HL-60 (cell line): ENCODE measurements at places on chromosomes 7 and 10.

DNA sequence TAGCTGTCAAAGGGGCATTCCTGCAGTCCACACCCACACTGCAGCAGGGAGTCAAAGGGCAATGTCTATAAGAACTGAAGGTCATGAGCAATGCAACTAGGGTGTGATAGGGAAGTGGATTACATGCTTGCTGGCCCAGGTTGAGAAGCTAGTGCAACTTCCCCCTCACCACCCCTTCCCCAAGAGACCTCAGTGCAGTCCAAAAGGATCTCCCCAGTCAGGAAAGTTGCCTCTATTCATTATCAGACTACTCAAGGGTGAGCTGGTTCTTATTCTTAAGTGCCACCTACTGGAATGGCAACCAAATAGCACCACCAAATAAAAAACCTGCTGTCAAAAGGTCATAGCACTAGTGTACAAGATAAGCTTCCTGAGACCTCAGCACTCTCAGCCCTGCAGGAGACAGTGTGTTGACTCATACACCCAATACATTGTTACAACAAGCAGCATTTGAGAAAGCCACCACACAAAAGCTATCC, 28.2 kb downstream of the MTERF1 start:
- peak; percentile 29 for DNase-seq

DNA sequence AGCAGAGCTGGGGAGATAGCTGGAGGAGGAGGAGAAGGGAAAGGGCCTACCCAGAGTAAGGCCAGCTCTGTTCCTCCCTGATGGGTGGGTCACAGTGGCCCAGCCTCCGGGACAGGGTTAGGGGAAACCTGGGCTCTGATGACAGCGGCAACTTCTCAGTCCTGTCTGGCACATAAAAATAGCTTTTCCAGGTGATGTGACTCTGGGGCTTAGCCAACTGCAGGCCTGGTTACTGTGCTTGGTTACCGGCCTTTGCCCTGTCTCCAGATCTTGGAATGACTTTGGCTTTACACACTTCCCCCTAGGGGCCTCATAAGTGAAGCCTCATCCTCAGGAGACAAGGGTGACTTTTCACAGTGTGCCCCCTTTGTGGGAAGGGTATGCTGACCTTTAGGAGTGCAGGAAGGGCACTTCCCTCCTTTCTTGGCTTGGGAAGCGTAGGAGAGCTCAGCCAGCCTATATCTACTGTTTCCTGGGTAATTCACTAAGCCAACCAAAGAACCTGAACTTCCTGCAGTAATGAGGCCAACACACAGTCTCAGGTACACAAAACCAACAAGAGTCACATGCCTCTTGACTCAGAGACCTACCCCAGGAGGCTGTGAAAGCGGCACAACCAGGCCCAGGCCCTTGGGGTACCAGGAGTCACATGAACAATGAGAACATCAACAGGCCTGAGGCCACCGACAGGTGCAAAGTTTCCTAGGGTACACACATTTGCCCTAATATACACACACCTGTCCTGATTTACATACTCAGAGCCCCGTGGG, 11.7 kb upstream of the HILPDA start:
- DNase-seq, result no peak

GRCh38 chr7:17060051-17060450, 178.3 kb upstream of the AGR3 start:
- no peak for DNase-seq

DNA sequence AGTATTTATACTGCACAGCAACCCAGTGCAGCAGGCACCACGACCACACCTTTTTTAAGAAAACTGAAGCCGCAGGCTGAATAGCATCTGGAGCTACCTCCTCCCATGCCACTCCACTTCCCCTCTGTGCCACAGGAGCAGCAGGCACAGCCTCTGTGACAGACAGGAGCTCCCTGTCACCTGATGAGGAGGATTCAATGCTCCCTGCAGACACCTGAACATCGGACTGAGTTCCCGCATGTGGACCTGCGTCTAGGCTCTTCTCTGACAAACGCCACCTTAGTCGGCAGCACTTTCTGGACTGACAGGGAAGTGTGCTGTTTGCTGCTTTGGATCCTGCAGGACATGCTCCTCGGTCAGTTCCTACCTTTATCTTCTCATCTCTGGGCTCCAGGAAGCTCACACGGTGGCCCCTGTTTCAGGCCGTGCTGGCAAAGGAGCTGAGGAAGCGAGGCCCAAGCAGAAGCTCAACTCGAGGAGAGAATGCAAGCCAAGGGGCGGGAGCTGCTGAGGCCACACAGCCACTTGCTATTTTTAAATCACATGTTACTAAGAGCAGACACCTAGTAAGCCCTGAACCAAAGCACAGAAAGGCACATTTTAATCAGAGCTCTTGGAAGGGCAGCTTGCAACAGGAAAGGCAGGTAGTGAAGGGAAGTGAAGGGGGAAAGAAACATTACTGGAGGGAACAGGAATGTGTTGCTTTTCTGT, 56.6 kb downstream of the VOPP1 start:
- no peak for DNase-seq

DNA sequence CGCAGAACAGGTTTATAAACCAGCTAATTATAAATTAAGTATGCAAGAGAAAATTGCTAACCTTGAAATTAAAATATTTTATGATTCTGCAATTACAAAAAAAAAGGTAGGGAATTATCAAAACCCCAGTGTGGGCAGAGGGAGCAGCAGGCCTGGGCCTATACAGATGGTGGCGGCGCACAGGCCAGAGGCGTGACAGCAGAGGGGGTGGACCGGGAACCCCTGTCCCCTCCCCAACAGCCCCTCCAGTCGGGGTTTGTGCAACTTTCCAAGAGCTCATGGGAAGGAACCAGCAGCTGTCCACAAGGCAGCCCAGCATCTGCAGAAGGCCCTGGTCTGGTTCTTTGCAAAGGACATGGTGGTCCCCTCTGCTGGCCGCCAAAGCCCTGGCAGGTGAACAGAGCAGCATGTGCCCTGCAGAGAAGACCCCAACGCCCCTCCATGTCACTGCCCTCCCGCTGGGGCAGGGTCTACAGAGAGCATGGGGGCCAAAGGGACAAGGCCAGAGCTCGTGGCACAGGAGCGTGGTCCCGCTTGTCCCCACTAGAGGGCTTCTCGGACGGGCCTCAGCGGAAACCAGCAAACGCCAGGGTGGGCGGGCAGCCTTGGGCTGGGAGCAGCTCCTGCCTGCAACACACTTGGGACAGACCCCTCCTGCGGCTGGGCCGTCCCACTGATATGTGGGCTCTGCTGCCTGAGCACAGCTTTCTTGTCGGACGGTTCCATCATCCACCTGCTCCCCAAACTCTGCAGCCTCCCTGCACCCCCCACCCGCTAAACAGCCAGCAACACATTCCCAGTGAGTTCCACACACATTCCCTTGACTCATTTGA, 75.1 kb downstream of the EBF3 start:
- DNase-seq, result no peak

DNA sequence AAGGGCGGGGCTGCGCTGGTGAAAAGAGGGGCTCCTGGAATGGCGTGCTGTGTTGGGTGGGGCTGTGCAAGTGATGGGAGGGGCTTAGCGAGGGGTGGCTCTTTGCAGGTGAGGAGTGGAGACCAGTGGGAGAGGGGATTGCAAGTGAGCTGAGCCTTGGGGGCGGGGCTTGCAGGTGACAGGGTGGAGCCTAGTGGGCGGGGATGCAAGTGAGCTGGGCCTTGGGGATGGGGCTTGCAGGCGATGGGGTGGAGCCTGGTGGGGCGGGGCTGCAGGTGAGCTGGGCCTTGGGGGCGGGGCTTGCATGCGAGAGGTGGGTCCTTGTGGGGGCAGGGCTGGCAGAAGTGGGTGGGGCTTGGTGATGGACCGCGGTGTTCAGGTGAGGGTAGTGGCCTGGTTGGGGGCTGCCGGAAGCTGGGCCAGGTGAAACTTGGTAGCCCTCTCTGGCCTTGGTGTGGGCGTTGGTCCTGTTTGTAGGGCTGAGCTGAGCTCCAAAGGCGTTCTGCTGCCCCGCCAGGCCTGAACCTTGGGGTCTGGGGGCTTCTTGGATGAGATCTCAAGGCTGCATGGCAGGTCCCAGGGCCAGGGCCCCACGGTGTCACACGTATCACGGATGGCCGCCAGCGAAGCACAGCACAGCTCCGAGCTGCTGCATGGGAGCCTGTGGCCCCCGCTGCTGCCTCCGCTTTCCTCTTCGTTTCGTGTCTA, 743 bp upstream of the PITRM1 start:
- no peak for DNase-seq

- DNase-seq, result no peak
These were observed 428.3 kb downstream of the TNS3 start for GRCh38 chr7:47153576-47153975.

DNA sequence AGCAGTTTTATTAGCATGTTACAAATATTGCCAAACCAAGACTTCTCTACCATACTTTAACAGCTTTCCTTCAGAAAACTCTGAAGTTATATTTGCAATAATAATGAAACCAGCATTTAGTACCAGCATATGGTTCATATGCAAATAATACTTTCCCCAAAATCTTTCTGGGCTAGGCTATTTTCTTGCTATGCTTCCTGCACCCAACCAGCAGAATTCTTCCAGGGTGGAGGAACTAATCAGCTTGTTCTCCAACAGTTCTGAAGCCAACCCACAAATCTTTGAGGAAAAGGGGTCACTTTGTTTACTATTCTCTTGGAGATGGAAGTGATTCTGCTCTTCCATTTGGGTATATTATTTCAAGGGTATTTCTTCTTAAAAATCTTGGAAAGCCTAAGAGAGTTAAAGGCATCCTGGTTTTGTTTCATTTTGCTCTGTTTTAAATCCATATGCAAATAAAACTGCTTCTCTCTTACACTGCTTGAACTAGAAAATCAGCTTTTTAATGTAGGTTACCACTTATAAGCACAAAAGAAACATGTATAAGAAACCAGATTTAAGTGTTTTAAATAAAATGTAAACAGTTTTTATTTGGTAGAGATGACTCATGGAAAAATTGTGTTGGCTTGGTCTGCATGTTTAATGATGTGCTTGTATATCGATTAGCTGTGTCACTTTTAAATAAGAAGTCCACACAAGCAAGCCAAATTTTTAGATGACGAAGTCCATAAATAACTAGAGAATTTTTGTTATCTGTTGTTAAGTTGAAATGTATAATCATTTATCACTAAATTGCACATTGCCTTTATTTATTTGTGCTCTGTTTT, 103.7 kb downstream of the HECTD2 start:
- no peak for DNase-seq

- no peak for DNase-seq
These were observed 15.9 kb upstream of the TMEM72 start for GRCh38 chr10:44895280-44895679.

DNA sequence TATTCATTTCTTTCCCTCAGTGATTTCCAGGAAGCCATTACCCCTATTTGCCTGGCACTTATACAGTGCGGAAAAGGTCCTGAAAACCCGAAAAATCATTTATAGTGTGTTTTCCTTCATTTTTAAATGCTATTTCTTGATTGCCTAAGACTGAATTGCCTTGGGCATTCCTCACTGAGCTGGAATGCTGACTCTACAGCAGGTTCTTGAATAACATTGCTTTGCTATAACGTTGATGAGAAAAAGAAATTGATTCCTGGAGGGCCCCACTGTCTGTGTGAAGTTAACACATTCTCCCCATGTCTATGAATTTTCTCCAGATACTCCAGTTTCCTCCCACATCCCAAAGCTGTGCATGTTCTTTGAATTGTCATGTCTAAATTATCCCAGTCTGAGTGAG, 308.5 kb downstream of the EXOC4 start:
- no peak for DNase-seq

DNA sequence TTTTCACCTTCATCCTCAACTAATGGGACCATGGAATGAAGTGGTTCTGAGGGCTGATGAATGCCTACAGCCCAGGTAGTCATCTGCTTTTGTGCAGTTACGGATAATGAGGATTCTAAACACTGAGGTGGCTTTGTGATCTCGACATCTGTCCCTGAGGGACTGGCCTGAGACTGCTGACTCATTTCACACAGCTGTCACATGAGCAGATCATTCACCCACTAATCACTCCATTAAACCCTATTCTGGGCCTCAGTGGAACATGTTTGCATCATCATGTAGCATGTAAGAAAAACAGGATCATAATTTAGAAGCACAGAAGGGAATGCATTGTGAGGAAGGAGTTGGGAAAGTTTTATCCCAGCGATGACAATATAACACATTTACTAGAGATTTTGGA, 79.4 kb upstream of the FEZF1 start:
- DNase-seq, result no peak

GRCh38 chr10:5498791-5499492, 428 bp downstream of the CALML5 start:
- DNase-seq, result no peak

DNA sequence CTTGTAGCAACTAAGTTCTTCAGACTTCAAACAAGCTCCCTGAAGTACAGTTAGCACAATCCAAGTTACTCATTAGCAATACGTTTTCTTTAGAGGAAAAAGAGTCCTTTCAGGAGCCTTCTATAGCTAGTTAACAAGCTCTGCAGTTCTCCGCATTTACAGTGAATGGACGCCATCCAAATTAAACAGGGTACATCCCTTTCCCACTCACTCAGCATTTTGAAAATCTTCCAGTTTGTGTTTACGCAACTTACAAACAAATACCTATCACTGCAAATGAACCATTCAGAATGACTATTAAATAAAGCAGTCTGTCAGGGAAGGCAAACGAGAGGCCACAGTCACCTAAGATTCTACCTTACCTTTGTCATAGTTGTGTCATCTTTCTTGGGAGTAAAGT, 84.5 kb downstream of the RNF32 start:
- DNase-seq, result no peak

- DNase-seq, result no peak
These were observed 79.5 kb upstream of the FAM133B start for GRCh38 chr7:92669616-92670165.

DNA sequence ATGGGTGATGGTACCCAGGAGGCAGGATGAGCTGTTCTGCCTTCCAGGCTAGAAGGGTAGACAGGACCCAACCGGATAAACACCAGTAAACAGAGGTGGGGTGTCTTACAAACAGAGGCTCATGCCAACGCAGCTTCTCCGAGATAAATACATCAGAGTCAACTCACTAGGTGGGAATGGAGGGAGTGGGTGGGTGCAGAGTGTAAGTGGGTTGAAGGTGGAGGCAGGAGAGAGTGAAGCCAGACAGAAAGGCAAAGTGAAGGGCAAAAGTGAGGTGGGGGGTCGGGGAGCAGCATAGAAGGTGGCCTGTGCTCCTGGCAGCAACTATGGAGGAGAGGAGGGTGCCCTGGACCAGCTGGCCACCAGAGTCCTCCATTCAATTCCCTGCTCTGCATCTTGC, 40.4 kb upstream of the COL13A1 start:
- no peak for DNase-seq

GRCh38 chr10:119283818-119284217, 76.4 kb downstream of the GRK5 start:
- no peak for DNase-seq

DNA sequence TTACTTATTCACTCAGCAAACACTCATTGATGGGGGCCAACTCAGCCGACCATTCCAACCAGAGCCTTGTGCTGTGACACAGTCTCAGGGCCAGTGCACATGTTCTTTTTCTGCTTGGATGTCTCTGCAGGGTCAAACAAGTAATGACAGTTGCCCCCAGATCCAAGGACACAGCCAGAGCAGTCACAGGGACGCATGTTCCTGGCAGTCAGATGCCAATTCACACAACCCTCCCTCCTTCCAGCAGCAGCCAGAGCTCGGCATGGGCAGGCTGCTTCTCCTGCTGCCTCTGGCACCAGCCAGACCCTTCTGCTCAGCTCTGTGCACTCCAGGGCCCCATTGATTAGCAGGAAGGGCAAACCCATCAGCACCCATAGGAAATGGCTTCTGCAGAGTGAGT, 20.3 kb downstream of the DRGX start:
- no peak for DNase-seq

GRCh38 chr10:132303361-132304115, 4.2 kb downstream of the STK32C start:
- no peak for DNase-seq

GRCh38 chr10:114474989-114475388, 70.7 kb upstream of the AFAP1L2 start:
- DNase-seq, result no peak
